ENCODE measurements at places on chromosomes 7 and 10.

DNA sequence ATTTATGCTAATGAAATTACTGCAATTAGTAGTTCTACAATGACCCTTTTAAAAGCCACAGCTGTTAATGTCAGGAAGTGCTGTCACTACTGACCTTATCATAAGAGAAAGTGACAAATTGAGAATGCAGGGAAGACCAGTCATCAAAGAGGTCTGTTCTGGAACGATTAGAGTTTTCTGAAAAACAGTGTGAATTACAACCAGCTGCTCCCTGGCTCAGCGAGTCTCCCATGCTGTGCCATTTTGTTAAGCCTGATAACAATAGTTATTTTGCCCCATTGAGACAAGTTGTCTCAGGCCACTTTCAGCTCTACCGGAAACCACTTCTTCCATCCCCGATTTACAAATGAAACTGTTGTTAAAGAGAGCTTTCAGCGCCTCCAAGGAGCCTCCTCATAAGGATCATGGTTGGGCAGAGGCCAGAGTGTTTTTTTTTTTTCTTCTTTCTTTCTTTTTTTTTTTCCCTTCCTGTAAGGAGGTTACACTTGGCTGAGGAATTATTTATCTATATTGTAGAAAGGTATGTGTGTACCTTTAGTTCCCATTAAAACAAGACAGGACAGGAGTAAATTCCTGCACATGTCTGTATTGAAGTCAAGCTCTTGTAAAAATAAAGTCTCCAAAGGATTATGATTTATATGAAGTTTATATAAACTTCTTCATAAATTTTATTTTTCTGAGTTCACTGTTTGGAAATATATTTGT lies 173.6 kb downstream of the CDCA7L start:
- no peak for DNase-seq

DNA sequence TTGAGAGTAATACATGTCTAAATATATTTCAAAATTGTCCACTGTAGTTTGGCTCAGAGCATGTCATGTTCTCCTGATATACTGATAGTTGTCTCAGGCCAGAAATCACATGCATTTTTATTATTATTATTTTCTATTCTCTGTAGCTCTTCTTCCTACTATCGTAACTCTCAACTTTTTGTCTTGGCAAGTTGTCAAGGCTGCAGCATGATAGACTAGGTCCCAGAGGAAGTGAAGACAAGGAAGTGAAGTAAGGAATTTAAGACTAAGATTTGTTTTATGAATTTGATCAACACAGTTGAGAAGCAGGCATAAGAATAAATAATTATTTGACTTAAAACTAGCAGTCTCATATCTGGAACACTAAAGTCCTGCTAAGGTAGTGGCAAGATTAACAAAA lies 369.5 kb downstream of the ABCA13 start:
- DNase-seq = no peak

DNA sequence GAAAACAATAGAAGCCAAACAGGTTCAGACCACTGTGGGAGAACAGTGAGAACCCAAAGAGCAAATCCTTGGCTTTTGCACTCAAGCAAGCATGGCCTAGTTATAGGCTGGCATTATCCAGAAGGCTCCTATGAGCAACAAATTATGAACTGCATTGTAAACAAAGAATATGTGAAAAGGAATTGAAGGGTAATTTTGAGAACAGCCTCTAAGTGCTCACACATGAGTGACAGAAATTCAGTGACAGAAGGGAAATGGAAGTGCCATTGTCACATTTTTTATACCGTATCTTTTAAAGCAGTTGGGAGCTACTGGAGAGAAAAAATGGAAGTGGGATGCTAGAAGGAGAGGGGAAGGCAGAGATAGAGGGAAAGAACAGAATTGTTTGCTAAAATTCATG lies 114.2 kb downstream of the MACC1 start:
- DNase-seq = no peak

- no peak for DNase-seq
Observed at GRCh38 chr7:45685619-45686240, 111.6 kb downstream of the ADCY1 start.

DNA sequence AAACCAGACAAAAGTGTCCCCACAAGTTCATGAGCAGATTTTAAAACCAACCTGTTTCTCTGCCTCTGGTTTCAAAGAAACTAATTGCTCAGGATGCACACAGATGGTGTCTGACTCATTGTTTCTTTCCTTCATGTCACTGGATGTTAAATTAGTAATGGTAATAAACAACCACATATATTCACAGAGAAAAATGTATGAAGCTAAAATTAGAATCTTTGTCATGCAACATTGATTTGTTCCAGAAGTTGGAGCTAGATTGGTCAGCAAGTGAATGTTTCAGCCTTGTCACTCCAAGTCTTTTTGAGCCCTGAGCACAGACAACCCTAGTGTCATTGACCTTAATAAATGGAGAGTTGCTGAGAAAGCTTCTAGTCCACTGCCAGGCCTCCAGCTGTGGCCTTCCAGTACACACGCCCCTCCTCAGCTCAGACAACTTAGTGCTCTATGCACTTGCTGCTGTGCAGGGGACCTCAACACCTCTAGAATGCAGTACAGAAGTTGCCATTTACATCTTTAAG lies 175.9 kb downstream of the CCDC71L start:
- DNase-seq = no peak

DNA sequence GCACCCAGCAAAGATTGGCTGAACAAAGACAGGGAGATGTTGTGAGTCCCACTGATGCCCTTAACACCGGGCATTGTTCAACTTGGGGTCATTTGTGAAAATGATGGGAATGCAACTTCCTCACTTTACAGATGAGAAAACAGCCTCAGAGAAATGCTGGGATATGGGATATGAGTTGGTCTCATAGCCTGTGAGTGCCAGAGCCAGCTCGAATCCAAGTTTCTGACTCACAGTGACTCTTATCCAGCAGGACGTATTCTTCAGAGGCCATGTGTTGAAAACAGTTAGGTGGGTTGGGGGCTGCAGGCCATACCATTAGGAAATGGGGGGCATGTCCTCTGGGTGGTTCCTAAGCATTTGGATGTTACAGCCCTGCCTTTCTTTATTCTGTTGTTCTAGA lies 45.2 kb downstream of the KIAA1217 start:
- no peak for DNase-seq

DNA sequence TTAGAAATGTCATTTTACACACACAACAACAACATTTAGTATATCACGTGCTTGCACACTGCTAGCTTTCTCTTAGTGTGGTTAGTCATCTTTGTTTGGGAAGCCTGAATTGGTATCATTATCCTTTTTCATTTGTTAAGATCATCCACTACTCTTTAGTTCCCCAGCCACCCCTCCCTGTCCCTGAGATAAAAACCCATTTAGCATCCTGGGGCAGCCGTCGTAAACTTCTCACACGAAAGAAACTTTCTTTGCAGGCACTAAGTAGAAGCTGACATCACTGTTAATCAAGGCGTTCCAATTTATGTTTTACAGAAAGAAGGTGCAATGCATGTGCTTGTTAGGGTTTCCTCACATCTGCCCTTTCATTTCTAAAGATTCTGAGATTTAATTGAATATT lies 475.1 kb upstream of the FZD8 start:
- no peak for DNase-seq

All from nephron progenitor cell (in vitro differentiated cells).